ENCODE measurements at places on chromosomes 5 and 9.
A peak's percentile ranks its signal among the peaks of the same experiment; 100 is the strongest.

DNA sequence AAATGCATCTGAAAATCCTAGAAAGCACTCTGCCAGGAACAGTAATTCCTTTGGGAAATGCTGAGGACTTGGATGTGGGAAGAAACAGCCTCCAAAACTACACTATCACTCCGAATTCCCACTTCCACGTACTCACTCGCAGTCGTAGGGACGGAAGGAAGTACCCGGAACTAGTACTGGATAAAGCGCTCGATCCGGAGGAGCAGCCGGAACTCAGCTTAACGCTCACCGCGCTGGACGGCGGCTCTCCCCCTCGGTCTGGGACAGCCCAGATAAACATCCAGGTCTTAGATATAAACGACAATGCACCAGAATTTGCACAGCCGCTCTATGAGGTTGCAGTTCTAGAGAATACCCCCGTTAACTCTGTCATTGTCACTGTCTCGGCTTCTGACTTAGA lies 786 bp downstream of the PCDHB3 start:
- no peak for DNase-seq

- no peak for DNase-seq
Measured at GRCh38 chr5:146402949-146403348, 44.2 kb upstream of the TCERG1 start.

GRCh38 chr5:77086368-77086688 lies 757 bp downstream of the ZBED3 start:
- DNase-seq, result no peak

DNA sequence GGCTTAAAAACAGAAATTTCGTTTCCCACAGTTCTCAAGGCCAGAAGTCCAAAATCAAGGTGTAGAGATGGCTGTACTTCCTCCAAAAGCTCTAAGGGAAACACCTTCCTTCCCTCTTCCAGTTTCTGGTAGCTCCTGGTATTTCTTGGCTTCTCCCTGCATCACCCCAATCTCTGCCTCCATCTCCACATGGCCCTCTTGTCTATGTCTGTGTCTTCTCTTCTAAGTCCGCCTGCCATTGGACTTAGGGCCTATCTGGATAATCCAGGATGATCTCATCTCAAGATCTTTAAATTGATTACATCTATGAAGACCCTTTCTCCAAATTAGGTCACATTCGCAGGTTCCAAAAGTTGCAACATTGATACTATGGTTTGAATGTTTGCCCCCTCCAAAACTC lies 105.6 kb downstream of the ATPSCKMT start:
- no peak for DNase-seq

- no peak for DNase-seq
Measured at GRCh38 chr5:169004551-169004950, 296.4 kb downstream of the SLIT3 start.

GRCh38 chr5:143781993-143782520 lies 29.9 kb upstream of the HMHB1 start:
- DNase-seq, result no peak

GRCh38 chr5:53991942-53992341 lies 318.4 kb downstream of the ARL15 start:
- no peak for DNase-seq

DNA sequence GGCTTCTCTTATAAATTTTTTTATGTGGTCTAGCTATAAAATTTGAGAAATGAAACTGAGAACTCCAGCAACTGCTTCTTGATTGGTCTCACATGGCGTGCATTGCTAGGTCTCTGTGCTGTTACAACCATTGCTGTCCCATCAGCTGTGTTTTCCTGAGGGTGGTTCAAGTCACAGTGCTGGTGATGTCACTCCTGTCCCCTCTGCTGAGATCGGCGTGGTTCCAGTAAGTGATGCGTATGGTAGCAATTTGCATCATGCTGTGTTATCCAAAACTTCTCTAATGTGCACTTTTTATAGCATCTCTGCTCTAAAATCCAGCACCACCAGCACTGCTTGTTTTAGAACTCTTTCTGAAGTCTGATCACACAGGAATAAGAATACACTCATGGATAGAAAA lies 112.6 kb upstream of the ZNF608 start:
- DNase-seq, result no peak

DNA sequence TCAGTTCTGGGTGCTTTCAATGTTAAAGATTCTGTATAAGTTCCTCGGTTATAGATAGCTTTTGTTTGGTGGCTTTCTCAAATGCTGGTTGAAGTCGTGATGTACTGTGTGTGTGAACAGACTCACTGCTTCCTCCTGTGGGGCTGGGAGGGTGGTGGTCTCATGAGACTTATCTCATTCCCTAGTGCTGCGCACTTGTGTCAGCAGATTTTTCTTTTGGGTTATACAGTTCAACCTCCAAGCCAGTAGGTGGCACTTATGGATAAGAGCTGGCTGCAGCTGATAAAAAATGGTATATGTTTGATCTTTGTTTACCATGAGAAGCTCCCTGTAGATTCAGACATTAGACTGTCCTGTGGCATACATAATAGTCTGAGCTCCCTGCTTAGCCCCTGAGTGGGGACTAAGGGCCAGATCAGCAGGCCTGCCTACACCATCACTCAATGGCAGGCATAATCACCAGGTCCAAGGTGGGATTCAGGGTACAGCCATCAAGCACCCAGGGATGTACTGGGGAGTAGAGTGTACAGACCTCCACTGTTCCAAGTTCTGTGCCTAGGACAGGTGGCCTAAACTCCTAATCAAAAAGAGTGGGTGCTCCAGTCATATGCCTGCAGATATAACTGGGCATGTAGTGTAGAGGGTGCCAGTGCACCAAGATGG lies 174.2 kb downstream of the OXCT1 start:
- DNase-seq, result no peak

DNA sequence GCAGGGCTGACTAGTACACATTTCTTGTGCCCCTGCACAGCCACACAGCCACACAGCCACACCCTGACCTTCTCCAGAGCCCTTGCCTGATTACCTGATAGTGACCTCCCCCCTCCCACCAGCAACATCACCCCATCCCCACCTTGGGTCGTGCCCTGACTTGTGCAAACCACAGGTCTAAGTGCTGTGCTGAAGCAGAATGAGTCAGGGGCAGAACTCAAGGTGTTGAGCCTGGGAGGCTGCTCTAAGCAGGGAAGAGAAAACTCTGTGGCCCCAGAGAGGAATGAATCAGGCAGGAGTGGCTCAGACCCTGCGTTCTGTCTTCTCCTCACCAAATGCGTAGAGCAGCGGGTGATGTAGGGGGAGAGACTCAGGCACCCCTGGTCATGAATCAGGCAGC lies 24.3 kb upstream of the FAT2 start:
- no peak for DNase-seq

GRCh38 chr9:70053864-70054263 lies 10.2 kb downstream of the MAMDC2 start:
- DNase-seq, result no peak

DNA sequence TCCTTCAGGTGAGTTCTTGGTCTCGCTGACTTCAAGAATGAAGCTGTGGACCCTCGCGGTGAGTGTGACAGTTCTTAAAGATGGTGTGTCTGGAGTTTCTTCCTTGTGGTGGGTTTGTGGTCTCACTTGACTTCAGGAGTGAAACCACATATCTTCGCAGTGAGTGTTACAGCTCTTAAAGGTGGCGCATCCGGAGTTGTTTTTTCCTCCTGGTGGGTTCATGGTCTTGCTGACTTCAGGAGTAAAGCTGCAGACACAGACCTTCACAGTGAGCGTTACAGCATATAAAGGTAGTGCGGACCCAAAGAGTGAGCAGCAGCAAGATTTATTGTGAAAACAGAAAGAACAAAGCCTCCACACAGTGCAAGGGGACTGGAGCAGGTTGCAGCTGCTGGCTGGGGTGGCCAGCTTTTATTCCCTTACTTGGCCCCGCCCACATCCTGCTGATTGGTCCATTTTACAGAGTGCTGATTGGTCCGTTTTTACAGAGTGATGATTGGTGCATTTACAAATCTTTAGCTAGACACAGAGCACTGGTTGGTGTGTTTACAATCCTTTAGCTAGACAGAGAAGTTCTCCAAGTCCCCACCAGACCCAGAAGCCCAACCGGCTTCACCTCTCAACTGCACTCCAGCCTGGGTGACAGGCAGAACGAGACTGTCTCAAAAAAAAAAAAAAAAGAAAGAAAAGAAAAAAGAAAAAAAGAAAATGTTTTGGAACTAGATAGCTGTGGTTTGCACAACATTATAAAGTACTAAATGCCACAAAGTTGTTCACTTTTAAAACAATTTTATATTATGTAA lies 9.1 kb upstream of the ERMP1 start:
- DNase-seq, result no peak

GRCh38 chr5:60084226-60084625 lies 190.7 kb upstream of the PDE4D start:
- no peak for DNase-seq

DNA sequence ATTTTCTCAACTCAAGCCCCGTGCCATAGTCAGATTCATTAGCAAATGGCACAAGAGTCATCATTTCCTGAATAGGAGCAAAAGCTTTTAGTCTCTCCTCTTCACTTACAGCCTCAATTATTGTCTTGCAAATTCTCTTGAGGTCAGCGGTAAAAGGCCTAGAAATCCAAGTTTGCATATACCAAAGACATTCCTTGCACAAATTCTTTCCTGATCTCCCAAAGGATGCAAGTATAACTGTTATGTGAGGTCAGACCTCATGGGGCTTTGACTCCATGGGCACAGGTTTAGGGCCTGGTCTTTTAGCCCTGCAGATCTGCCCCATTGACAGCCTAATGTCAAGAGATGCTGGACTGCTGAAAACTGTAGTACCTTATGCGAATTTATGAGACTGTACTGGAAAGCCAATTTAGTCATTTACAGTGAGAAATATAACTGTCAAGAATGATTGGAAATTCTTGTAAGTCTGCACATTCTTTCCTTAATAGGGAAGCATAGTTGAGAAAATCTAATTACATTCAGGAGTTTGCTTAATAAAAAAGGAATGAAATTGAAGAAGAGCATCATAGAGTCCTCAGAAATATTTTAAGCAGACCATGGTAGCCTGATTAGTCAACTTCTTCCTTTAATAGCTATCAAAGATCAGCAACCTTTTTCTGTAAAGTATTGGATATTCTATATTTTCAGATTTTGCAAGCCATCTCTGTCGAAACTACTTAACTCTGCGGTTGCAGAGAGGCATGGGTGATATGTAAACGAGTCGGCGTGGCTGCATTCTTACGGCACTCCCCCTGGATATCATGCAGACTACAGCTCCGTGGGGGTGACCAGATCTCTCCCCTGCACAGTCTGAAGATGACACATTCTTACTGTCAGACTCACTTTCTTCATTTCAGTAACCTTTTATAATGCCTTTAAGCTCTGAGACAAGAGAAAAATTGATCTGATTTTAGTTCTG lies 45.2 kb downstream of the GCNT4 start:
- DNase-seq, result no peak

- peak; percentile 62 for DNase-seq
Measured at GRCh38 chr9:114370251-114370967, 17.4 kb downstream of the AKNA start.

DNA sequence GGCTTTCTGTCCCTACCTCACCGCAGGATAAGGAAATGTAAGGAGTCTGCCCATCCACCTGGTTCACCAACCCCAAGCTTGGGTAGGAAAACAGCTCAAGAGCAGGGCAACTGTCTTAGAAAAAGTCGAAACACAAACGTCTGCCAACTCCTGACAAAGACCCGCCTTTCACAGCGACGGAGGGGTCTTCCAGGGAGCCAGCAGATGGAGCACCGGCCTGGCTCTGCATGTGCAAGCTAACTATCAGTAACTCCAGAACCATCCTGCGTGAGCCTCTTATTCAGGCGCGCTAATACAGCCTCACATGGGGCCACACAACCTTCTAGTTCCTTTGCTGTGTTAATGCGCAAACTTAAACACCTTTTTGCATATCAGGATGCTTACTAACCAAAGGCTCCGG lies 26.9 kb downstream of the CAMSAP1 start:
- no peak for DNase-seq

GRCh38 chr5:50320131-50320749 lies 120.8 kb downstream of the EMB start:
- DNase-seq, result no peak

- DNase-seq, result no peak
Measured at GRCh38 chr9:77975036-77975435, 56.6 kb downstream of the GNAQ start.

DNA sequence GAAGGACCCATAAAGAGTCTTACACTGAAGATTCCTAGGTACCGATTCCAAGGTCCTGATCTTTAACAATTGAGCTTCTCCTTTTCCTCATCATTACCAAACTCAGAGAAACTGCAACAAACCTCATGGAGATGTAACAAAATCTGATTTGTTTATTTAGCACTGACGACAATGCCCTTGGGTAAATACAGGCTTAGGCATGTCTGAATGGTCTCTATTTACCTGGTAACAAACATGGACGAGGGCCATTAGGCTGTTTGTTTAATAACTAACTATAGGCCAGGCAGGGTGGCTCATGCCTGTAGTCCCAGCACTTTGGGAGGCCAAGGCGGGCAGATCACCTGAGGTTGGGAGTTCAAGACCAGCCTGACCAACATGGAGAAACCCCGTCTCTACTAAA lies 333.3 kb downstream of the AGTPBP1 start:
- DNase-seq, result no peak

DNA sequence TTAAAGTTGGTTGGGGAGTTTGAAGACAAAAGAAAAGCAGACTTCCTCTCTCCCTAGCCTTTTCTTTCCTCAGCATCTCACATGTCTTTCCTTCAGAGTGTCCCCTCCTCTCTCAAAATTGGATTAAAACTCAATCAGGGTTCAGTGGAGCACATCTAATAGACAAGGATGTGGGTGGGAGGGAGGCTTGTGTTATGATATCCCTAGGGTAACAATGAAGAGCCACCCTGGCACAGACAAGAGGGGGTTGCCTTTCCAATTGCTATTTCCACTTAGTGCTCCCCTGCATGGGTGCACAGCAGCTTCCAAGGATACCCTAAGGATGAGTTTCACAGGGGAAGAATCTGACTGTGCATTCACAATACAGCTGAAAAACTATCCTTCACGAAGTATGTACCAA lies 585.2 kb upstream of the C9orf72 start:
- no peak for DNase-seq

GRCh38 chr9:18255158-18255629 lies 218.8 kb upstream of the ADAMTSL1 start:
- DNase-seq, result peak; percentile 75

DNA sequence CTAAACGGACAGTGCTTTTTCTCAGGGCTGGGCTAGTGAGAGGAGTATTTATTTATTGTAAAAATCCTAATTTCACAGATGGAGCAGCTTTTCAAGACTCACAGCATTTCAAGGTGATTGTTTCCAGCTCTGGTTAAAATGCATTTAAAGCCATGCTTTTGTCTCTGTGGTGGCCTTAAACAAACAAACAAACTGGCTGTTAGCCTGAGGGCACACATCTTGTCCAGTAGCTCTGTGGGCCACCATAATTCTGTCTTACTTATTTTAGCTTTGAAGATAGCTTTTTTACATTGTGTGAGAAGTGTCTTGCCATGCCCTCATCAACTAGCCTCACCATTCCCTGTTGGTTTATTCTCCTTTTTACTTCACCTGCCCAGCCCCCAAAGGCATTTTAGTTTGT lies 218.2 kb downstream of the PSAT1 start:
- no peak for DNase-seq

- DNase-seq, result no peak
Measured at GRCh38 chr9:98491231-98491651, 217.5 kb downstream of the GABBR2 start.

- DNase-seq, result no peak
Measured at GRCh38 chr9:93496285-93496684, 42.9 kb upstream of the FAM120AOS start.
